Right forelimb (tissue), 1 donor: ENCODE measurements at places on chromosomes 6 and 20.

GRCh38 chr6:164195278-164195941 is 780.9 kb downstream of the QKI start:
- DNase-seq, result no peak

DNA sequence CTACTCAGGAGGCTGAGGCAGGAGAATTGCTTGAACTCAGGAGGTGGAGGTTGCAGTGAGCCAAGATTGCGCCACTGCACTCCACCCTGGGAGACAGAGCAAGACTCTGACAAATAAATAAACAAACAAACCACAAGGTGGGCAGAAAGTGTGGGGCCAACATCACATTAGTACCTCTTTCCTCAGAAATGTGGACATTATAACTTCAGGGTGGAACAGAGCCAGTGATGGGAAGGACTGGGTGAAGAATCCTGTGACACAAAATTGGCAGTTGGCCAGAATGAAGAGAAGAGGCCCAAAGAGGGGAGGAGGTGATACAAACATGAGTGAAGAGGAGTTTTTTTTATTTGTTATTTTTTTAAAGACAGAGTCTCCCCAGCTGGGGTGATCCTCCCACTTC is 50.6 kb downstream of the NUP153 start:
- DNase-seq, result no peak

DNA sequence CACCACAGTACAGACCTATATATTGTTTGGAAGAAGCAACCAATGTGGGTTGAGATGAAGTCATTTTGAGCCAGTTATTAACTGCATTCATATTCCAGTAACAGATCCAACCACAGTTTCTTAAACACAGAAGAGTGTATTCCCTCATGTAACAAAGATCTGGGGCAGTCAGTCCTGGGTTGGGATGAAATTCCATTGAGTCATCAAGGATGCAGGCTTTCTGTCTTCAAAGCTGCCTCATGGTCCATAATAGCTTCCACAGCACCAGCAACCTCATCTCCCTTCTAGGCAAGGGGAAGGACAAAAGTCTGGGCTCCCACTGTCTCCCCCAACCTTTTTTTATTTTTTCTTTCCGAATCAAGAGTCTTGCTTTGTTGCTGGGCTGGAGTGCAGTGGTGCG is 2.9 kb upstream of the SOD2 start:
- DNase-seq, result no peak

GRCh38 chr6:130824978-130825694 is 2.1 kb upstream of the SMLR1 start:
- no peak for DNase-seq

GRCh38 chr20:542777-543368 is 717 bp downstream of the CSNK2A1 start:
- DNase-seq, result no peak

- no peak for DNase-seq
These were observed 40.8 kb downstream of the ELMO2 start for GRCh38 chr20:46365487-46366220.

GRCh38 chr20:7728338-7728737 is 211.9 kb downstream of the HAO1 start:
- DNase-seq, result no peak

GRCh38 chr6:97947841-97948240 is 664.8 kb upstream of the MMS22L start:
- no peak for DNase-seq

DNA sequence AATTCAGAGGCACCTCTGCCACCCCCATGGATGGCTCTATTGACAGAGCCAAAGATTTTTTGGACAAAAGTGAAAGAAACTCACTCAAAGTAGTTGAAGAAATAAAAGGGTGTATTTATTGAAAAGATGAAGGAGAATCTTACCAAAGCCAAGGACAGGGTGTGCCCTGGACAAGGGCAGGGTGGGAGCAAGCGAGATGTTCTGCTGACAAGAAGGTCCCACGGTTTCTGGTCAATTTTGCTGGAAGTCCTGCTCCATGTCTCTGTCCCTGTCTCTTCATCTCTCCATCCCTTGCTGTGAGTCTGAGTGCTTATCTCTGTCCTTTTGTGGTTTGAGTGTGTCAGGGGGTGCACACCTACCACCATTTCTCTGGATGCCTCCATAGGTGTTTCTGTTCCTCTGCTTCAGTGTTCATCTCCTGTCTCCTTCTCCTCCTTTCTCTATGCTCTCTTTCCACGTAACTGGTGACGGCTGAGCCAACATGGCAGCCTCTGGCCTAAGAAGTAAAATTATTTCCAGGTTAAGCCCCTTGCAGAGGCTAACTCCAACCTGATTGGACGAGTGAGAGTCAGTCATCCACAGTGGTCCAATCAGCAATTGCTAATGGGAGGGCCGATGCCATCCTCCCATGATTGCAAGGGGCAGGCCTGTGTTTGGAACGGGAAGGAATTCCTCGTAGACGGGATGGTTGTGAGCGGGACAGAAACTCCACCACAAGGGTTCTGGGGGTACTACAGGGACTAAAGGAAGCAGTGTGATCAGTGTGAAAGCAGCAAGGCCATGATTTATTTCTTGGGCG is 502.1 kb upstream of the CDH4 start:
- no peak for DNase-seq

DNA sequence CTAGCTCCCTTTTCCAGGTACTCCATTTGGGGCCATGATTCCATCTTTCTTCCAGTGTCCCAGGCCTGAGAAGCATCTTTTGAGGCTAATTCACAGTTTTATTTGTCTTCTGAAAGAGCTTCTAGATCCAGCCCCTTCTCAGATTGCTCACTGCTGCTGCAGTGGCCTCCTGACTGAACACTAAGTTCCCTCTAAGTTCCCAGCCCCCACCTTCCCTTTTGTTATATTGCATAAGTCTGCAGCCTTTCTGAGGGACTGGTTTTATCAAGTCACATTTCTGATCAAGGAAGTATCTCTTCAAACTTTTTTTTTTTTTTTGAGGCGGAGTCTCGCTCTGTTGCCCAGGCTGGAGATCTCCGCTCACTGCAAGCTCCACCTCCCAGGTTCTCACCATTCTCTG is 10.7 kb downstream of the MAPRE1 start:
- no peak for DNase-seq

DNA sequence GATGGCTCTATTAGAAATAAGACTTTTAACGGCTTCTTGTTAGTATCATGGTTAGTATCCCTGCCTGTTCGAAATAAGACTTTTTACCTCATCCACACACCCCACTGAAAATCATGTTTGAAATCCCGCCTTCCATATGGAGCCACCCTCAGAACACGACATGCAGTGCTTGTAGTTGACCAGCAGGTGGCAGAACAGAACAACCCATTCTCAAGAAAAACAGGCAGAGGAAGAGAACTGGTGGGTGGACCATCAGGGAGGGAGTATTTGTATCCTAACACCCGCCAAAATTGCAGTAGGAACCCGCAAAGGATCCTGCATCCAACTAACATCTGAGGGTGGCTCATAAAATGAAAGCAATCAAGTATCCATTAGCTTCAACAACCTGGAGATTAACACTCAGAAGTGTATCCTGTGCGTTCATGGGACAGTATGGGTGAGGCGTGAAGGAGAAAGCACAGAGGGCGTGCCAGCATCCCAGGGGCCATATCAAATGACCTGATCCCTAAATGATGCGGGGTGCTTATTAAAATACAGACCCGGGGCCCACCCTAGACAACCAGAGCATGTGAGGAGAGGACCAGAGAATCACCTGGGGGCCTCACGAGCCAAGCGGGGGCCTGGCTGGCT is 89.6 kb upstream of the NHSL1 start:
- DNase-seq, result peak; percentile 76

DNA sequence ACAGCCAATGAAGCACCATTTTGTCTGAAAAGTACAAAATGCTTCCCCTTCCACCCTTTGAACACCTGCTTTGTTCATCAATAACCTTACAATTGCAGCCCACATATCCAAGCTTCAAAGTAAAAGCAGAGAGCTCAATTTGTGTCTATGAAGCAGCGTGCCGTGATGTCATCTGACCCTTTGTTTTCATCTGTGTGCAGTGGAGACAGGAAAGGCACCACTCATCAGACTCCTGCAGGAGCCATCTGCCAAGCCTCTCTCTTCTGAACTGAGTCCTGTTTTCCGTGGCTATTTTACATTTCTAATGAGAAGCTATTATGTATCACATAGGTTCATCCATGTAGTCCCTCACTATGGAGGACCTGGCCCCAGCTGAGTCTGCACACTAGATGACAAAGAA is 7.5 kb upstream of the LY86 start:
- no peak for DNase-seq

- no peak for DNase-seq
These were observed 56.9 kb upstream of the ENPP4 start for GRCh38 chr6:46072866-46073265.

DNA sequence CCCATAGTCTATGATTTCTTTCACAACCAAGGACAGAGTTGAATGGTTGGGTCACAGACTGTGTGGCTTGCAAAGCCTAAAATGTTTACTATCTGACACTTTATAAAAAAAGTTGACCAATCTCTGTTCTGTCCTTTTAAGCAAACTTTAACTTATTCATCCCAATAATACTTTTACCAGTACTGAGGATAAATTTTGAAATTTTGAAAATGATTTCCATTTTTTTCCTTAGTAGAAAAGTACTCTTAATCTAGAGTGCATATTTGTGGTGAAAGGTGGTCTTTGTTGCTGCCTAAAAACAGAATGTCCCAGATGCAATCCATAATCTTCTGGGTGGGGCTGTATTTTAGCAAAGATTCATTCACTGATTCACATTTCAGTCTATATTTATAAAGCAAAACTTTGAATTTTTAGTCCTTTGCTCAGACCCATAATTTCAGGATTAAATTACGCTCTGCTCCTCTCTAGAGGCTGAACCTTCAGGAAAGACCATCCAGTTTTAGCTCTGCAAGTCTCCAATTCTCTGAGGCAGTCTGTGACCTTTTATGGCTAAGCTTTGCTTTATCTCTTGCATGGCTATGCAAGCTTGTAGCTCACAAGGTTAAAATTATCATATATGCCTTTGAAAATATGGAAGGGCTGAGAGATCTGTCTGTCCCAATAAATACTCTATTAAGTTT is 573.5 kb downstream of the COL12A1 start:
- no peak for DNase-seq

DNA sequence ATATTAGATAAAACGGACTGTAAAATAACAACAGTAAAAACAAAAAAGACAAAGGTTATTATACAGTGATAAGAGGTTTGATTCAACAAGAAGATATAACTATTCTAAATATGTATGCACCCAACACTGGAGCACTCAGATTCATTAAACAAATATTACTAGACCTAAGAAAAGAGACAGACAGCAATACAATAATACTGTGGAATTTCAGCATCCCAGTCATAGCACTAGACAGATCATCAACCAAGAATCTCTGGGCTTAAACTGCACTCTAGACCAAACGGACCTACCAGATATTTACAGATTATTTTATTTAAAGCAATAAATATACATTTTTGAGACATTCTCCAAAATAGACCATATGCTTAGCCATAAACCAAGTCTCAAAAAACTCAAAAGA is 263.8 kb downstream of the C6orf118 start:
- DNase-seq, result no peak

- DNase-seq, result no peak
These were observed 650 bp upstream of the TTK start for GRCh38 chr6:80003826-80004172.
